ENCODE measurements at places on chromosomes 16 and 17. TPM values are rescaled to one million over a fixed set of nuclear protein-coding genes. Genes with fewer than 3 reads are reported as not detected.

GRCh38 chr17:1112875-1113274 is 66.9 kb downstream of the ABR start:
- no peak overlapping the region for H3K27ac ChIP-seq
- H3K36me3 ChIP-seq, result no peaks in the 10 kb centered on the region
- H3K4me3 ChIP-seq, result no peak overlapping the region

DNA sequence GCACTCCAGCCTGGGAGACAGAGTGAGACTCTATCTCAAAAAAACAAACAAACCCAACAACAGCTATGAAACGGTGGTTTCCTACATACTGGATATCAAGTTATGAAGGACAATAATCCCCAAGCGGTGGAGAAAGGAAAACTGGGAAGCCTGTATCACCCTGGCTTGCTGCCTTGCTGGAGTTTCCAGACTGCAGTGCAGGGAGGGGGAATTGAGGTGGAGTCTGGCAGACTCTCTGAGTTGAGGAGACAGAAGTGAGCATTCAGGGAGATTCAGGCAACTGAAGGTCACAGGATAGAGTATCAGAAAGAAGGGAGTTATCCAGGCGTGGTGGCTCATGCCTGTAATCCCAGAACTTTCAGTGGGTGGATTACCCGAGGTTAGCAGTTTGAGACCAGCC is 11.9 kb downstream of the QRICH2 start:
- no peaks in the 10 kb centered on the region for H3K27me3 ChIP-seq
- DNase-seq, result no peak
- no peak overlapping the region for H3K27ac ChIP-seq
- H3K4me3 ChIP-seq, result no peak overlapping the region

DNA sequence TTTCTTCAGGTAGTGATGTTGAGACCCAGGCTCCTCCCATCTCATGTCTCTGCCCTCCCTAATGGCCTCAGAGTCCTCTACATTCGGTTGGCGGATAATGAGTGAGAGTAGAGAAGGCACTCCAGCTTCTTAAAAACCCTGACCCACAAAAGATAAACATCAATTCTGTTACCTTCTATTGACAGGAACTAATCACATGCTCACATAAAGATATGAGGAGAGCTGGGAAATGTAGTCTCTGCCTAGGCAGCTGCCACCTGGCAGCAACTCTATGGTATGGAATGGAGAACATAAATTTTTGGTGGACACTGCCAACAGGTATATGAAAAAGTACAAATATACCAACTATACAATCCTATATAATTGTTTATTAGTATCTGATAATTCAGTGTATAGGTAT is 110.7 kb upstream of the HLF start:
- H3K4me3 ChIP-seq, result no peak overlapping the region
- H3K27me3 ChIP-seq, result no peaks in the 10 kb centered on the region
- H3K27ac ChIP-seq, result no peak overlapping the region

DNA sequence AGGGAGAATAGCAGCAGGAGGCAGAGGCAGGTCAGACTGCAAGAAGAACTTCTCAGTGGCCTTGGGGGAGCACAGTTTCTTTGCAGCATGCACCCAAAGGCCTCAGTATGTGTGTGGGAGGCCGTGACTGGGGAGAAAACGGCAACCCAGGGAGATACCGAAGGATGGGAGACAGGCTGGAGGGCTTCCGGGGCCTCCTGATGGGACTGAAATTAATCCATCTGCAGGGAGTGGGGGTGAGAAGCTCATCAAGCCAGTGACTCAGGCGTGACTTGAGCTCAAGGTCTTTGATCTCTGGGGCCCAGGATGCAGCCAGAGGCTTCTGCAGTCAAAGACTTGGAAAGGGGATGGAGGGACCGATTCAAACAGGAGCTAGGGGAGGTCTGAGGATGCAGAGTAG is 5.1 kb upstream of the C17orf113 start:
- peaks cover 29% of the 10 kb centered on the region for H3K4me1 ChIP-seq
- H3K27me3 ChIP-seq, result peaks cover 28% of the 10 kb centered on the region
- no peaks in the 10 kb centered on the region for H3K36me3 ChIP-seq
- DNase-seq, result no peak
- no peak overlapping the region for H3K27ac ChIP-seq
- H3K4me3 ChIP-seq, result no peak overlapping the region

- no peaks in the 10 kb centered on the region for H3K27me3 ChIP-seq
- no peak for DNase-seq
- peak overlapping the region; percentile 21 for H3K27ac ChIP-seq
- peaks cover 8% of the 10 kb centered on the region for H3K36me3 ChIP-seq
- no peak overlapping the region for H3K4me3 ChIP-seq
These were observed 62.1 kb downstream of the CFDP1 start for GRCh38 chr16:75371171-75371570.

DNA sequence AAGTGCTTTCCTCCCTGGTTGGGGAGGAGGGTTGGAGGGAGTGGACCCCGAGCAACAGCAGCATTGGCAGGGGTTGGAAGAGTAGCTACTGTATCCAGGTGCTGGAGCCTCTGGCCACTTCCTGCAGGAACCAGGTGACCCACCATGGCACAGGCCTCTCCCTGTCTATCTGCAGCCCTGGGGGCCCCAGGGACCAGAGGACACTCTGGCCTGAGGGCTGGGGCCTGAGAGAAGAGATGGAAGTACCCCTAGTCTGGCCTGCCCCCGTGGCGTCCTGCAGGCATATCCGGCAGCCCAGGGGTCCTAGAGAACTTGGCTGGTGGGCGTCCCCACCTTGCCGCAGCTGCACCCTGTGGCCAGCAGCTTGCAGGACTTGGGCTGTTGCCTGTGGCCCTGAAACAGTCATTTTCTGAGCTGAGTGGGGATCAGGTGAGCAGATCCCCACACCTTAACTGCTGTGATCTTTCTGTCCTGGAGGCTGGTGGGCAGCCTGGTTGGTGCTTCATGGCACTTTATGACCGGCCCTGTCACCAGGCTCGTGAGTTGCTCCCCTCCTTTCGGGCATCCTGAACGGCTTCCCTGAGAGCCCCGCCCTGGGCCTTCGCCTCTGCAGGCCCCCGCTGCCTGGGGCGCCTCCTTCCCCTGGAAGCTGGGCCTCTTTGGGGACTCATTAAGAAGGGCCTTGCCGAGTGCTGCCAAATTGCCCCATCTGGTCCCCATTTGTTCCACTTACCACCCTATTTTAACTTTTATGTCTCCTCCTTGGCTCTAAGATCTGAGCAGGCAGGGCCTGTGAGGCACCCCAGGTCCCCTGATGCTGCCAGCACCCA is 298.6 kb downstream of the SEC14L1 start:
- no peaks in the 10 kb centered on the region for H3K36me3 ChIP-seq
- no peaks in the 10 kb centered on the region for H3K27me3 ChIP-seq
- peak overlapping the region; percentile 84 for H3K27ac ChIP-seq
- peaks cover 72% of the 10 kb centered on the region for H3K4me1 ChIP-seq

GRCh38 chr17:14882131-14882530 is 383.0 kb downstream of the PMP22 start:
- H3K27me3 ChIP-seq, result peaks cover 2% of the 10 kb centered on the region
- DNase-seq, result no peak
- no peaks in the 10 kb centered on the region for H3K4me1 ChIP-seq
- no peak overlapping the region for H3K4me3 ChIP-seq

DNA sequence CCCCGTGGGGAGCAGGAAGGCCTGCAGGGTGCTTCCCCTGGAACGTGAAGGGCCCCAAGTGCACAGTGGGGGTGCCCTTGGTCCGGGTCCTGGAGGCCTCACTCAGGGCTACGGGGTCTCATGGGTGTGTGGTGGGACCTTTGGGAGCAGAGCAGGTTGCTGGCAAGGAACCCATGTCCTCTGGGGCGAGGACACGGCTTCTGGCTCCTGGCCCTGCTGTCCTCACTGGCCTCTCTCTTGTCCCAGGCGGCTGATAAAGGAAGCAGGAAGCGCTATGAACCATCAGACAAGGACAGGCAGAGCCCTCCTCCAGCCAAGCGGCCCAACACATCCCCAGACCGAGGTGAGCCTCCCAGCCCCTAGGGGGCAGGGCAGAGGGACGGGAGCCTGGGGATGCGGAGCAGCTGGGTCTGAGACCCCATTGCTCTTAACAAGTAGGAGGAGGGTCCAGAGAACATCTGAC is 9.8 kb upstream of the IL17C start:
- no peak for DNase-seq
- H3K4me3 ChIP-seq, result no peak overlapping the region
- H3K4me1 ChIP-seq, result no peaks in the 10 kb centered on the region
- peaks cover 1% of the 10 kb centered on the region for H3K27me3 ChIP-seq
- H3K27ac ChIP-seq, result no peak overlapping the region
- peaks cover 10% of the 10 kb centered on the region for H3K36me3 ChIP-seq

DNA sequence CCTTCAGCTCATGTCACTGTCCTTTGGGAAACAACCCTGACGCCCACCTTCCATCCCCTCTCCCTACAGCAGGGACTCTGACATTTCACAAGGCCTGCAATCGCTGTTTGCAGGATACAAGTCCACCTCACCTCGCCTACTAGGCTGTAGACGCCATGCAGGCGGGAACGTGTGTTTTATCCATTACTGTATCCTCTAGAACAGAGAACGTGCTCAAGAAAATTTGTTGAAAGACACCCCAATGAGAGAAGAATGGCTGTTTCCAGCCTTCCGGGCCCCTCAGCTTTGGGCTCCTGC is 1.5 kb upstream of the TTYH2 start:
- H3K4me1 ChIP-seq, result peaks cover 37% of the 10 kb centered on the region
- H3K27me3 ChIP-seq, result peaks cover 46% of the 10 kb centered on the region
- no peak for DNase-seq
- H3K36me3 ChIP-seq, result peaks cover 2% of the 10 kb centered on the region
- peak overlapping the region; percentile 77 for H3K4me3 ChIP-seq
- H3K27ac ChIP-seq, result peak overlapping the region; percentile 57

DNA sequence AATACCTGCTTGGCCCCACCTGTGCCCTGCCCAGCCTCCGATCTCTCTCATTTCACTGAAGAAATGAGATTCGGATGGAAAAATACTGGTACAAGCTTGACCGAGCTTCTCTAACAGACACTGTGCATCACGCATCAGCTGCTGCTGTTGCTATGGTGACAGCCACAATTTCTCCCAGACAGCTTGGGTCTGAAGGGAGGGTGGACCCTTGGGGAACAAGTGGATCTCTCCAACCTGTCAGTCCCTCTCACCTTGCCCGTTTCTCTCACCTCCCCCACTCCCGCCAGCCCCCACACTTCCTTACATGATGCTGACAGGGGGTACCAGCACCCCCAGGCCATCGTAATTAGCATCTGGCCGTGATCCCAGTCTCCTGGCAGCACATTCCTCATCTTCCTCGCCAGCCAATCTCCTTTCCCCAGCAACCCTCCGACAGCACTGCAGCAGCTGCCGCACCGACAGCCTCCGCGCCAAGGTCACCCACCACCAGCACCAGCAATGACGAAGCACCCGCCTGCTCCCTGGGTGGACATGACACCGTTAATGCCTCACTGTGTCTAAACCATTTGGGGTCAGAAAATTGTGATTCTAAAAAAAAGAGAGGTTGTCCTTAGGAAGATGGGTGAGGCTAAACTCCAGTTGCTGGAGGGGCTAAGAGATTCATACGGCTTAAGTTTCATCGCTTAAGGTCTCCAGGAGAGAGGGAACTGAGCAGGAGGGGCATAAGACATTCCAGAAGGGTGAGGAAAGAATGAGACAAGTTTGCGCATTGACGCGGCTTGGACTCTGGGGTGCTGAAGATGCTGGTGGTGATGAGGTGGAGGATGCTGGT is 58.6 kb upstream of the TNRC6A start:
- peak; percentile 26 for DNase-seq
- peaks cover 16% of the 10 kb centered on the region for H3K4me1 ChIP-seq
- peak overlapping the region; percentile 85 for H3K27ac ChIP-seq
- no peak overlapping the region for H3K4me3 ChIP-seq
- H3K27me3 ChIP-seq, result peaks cover 3% of the 10 kb centered on the region

- H3K27ac ChIP-seq, result no peak overlapping the region
- no peak for DNase-seq
These were observed 71.5 kb upstream of the TRAP1 start for GRCh38 chr16:3788711-3789374.

GRCh38 chr16:70674221-70675014 is 11.4 kb downstream of the MTSS2 start:
- peaks cover 53% of the 10 kb centered on the region for H3K36me3 ChIP-seq
- no peak overlapping the region for H3K27ac ChIP-seq
- H3K27me3 ChIP-seq, result no peaks in the 10 kb centered on the region

The CCL23 gene
- total RNA-seq, result not detected

The PLCG2 gene
- 5.7 TPM for total RNA-seq

The EVI2B gene
- total RNA-seq, result not detected

The OSBPL7 gene
- total RNA-seq, result 25.1 TPM

The MRPL10 gene
- 45.6 TPM for total RNA-seq

Measured in mesothelial cell of epicardium (in vitro differentiated cells).